H1 (cell line): ENCODE measurements at places on chromosomes 12 and 14. TPM values are rescaled to one million over a fixed set of nuclear protein-coding genes. Genes with fewer than 3 reads are reported as not detected.

RBP5 gene
- 0.67 and 1.9 TPM in 2 replicates for total RNA-seq

P2RX2 gene
- total RNA-seq, result 0.84 and 1.5 TPM in 2 replicates

DNA sequence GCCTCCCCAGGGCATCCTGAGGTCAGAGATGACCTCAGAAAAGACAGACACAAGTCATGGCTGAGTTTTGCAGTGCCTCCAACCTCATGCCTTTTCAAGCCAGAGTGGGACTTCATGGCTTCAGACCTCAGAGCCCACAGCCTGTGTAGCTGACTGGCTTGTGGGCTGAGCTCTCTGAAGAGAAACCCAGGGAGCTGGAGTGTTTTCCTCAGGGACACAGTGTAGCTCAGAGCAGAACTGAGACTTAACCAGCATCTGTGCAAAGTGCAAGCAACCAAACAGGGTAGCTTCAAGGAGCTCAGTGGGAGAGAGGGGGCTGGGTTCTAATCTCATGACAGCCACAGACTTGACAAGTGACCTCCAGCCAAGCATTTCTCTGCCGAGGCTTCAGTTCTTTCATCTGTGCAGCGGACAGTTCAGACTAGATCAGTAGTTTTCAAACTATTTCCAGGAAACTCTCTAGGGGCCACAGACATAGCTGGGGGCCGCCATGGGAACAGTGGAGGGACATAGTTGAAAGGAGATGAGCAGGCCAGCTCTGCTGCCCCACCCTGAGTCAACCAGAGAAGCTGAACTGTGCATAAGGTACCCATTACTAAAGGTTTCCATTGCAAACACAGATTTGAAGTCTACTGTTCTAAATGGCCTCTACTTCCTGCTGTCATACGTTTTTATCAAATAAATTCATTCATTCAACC lies 80.0 kb downstream of the LGMN start:
- DNase-seq, result no peak

DNA sequence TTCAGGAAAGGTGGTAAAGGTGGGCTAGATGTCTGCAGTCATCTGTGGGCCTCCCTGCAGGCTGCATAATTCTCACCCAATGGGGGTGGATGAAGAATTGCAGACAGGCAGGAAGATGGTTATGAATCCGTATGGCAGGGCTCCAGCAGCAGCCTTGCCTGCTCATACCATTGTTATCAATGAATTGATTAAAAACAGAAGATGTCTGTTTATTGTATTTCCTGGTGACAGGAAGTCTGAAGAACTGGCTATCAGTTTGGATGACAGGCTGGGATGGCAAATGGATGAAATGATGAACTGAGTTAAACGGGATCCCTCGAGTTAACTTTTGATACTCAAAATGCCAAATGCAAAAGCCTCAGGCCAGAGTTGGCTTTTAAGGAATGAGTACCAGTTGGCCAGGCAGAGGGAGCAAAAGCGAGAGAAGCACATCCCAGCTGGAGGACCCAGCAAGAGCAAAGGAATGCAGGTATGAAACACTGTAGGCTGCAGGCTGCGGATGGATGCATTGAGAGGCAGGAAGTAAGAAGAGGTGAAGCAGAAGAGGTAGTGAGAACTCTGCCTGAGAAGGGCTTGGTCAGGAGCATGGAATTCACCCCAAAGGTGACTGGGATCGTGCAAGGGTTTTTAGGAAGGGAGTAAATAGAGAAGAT lies 550.0 kb upstream of the TBX3 start:
- no peak for DNase-seq

DNA sequence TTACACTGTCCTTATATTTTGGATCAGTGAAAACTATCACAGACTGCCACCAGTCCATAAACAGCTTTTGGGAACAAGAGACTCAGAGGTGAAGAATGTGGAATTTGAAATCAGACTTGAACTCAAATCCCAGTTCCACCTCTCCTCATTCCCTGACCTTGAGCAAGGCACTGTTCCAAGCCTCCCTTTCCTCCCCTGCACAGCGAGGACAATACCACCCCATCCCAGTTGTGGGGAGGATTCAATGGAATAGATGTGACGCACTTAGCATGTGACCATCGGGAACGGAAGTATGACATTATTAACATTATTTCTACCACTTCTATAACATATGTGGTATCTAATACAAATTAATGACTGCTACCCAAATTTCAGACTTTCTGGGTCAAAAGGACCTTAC lies 63.5 kb downstream of the DPF3 start:
- DNase-seq, result no peak

DNA sequence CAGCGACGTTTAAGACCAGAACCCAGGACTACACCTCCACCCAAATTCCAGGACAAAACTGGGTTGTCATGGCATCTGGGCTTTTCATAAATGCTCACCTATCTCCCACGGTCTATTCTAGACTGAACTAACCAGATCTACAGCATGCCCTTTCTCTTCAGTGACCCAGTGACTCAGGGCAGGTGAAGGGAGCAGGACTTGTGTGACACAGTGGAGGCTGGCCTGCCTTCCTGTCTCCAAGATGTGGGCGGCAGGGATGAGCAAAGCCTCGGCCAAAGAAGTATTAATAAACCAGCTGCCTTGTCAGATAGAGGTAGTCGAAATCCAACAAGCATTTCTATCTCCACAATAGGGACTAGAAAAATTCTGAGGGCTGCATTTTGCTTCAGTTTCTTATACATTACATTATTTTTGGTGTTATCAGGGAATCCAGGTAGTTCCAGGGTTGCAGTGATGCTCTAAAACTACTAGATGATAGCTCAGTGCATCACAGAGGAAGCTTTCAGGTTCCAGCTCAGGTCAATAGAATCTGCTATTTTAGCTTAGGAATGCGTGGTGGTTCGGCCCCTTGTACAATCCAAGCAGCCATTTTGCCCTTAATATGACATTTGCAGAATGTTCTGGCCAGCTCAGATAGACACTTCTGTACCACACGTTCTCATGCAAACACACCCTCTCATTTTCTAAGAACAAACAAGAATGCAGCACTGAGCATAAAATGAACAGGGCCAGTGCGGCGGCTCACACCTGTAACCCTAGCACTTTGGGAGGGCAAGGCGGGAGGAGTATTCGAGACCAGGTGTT lies 4.2 kb upstream of the GLRX5 start:
- no peak for DNase-seq

OAS3 gene
- 0.73 and 1.1 TPM in 2 replicates for total RNA-seq

DNA sequence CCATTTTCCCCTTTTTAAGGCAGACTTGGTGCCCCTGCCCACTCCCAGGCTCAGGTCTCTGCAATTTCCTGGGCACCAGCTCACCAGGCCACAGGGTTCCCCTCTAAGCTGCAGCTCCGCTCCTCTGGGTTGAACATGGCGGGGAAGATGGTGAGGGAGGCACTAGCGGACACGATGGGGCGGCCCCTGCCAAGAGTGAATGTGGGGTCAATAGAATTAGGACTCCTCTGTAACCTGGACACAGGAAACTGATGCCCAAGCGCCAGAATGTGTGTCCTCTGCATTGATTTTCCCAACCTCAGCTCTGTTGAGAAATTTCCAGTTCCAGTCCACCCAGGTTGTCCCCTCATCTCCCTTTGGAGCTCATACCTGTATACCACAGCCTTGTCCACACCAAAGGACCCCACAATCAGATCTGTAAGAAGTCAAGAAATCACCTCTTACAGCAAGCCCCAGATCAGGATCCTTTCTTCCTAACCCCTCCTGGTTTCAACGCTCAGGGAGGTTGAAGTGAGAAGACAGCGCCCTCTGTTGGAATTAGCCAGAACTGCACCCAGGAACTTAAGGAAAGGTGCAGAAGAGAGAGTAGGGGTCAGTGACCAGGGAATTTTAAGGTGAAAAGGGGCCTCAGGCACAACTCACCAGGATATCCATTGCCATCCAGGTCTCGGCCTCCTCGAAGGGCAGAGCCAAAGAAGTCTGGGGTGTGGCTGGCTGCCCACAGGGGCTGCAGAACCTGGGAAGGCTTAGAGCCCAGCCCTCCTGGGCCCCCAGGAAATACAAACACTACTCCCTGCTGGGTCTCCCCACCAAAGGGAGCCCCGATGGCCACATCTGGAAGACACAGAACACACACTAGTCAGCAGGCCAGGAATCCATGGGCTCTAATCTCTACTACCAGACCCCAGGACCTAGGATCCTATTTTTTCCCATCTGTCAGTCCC lies 14.7 kb downstream of the ITGA5 start:
- peak; percentile 69 for DNase-seq

DNA sequence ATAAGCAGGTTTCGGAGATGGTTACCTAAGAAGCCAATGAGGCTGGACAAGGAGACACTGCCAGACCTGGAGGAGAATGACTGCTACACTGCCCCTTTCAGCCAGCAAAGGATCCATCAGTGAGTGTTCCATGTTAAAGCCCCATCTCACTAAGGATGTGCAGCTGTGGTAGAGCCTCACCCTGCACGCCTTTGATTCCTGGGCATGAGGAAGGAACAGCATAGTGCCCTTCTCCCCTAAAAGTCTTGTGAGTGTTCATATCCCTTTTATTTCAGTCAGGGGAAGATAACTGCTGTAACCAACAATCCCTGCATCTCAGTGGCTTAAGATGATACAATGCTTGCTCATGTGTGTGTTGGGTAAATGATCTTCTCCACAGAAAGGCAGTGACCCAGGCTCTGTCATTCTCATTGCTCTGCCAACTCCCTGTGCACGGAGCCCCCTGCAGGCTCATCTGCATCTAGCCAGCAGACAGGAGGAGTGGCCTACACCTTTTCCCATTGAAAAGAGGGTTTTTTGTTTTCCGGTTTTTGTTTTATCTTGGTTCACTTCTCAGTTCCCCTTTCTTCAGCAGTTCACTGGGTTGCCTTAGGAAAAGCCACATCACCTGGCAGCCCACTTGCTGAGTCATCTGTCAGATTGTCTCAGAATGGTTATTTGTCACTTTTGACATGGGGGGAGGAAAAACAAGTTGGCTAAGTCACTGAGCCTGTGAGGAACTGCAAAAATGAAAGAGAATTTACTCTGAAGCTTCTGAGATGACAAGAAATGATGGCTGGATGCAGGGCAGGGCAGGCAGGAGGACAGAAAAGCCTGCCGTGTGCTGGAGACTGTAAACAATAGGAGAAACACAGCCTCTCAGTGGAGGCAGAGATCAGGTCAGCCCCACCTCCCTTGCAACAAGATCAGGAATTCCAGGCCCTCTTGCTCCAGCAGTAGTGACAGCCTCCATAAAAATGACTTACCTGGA lies 193.3 kb downstream of the ANO4 start:
- no peak for DNase-seq

DNA sequence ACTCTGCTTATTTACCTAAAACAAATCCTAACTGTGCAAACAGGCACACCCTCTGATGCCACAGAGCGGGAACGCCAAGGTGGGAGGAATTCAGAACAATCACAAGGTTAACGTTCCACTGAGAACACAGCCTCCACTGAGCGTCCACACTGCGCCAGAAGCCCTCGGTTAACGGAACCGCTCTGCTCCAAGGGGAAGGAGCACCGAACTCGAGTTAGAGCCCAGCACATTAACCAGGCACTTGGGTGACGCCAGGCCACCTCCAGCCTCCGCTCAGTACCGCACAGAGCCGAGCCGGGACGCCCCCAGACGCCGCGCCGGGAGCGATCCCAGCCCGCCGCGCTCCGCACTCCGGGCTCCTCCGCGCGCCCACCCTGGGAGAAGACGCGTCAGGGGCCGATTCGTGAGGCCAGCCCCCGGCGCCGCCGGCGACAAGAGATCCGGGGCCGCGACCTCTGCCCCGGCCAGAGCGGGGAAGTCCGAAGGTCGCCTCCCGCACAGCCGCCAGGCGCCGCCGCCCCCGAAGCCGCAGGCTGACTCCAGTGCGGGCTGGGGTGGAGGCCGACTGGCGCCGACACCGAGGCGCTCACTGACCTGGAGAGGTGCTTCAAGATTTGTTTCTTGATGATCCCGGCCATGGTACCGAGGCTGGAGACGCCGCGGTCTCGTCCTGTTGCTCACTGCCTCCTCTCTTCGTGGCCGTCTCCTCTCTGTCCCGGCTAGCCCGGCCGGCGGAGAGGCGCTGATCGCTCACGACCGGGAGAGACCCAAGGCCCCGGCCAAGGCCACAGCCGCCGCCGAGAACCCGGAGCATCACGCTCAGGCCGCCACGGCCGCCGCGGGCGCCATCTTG lies 450 bp downstream of the BLTP3B start:
- DNase-seq, result no peak

RD3L gene
- total RNA-seq, result not detected in 2 replicates

- DNase-seq, result no peak
Measured at GRCh38 chr14:58584383-58584782, 53.4 kb upstream of the DACT1 start.

DNA sequence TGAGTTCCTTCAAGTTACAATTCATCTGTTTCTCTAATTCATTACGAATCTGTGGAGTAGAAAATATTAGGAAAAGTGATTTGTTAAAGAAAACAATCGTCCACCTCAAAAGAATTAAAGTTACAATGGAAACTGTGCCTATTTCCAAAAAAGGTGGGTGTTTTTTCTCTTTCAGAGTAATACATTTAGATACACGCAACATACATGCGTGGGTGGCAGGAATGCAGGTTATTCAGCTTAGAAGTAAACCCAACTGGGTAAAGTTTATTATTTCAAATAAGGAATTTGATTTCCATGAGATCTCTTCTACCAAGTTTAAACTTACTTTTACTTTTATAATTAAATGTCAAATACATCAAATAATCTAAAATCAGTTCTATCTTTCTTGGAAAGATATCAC lies 52.2 kb downstream of the SSH1 start:
- no peak for DNase-seq
